ENCODE measurements at places on chromosomes 16 and 17. TPM values are rescaled to one million over a fixed set of nuclear protein-coding genes. Genes with fewer than 3 reads are reported as not detected.

- DNase-seq: no peak
These were observed 378.9 kb downstream of the WWOX start for GRCh38 chr16:78478267-78478861.

- DNase-seq: no peak
These were observed 662.5 kb upstream of the SOX9 start for GRCh38 chr17:71458322-71458721.

- DNase-seq: no peak
These were observed 7.7 kb upstream of the TMEM100 start for GRCh38 chr17:55730380-55730779.

DNA sequence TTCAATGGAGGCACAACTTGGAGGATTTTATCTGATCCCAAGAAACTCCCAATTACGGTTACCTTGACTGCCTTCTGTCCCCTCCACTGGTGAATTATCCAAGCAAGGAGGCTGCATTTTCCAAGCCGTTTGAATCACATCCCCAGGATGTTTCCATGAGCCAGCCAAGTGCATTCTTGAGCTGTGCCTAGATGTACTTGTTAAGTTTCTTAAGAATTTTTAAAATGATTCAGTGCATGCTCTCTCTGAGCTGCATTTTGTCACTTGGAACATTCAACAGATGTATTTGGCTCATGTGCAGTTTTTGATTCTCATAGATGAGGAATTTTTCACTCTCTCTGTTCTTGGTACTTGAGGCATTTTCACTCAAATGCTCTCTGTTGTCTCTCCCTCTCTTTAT is 202.6 kb upstream of the MYOCD start:
- peak; percentile 63 for DNase-seq

GRCh38 chr17:14321980-14322776 is 21.3 kb downstream of the HS3ST3B1 start:
- DNase-seq: peak; percentile 54

GRCh38 chr17:65055280-65055707 is 1.2 kb downstream of the GNA13 start:
- peak; percentile 21 for DNase-seq

DNA sequence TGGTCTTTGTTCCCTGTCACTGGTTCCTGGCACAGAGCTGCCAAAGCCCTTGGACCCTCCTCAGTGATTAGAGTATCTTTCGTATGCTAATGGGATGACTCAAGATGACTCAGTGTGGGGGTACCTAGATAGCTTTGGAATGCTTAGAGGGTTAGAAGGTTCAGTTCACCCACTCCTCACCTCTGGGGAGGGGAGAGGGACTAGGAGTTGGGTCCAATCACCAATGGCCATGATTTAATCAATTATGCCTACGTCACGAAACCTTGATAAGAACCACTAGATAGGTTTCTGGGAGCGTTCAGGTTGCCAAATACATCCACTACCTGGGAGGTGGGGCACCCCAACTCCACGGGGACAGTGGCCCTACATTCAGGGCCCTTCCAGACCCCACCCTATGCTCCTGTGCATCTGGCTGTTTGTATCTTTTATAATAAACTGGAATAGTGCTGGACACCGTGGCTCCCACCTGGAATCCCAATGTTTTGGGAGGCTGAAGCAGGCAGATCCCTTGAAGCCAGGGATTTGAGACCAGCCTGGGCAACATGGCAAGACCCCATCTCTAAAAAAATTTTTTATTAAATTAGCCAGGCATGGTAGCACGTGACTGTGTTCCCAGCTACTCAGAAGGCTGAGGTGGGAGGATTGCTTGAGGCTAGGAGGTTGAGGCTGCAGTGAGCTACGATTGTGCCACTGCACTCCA is 29.2 kb upstream of the LITAF start:
- DNase-seq: peak; percentile 54

- DNase-seq: peak; percentile 20
These were observed 56.1 kb upstream of the ACSF3 start for GRCh38 chr16:89037261-89038152.

GRCh38 chr16:69823831-69824563 is 61.9 kb downstream of the WWP2 start:
- no peak for DNase-seq

DNA sequence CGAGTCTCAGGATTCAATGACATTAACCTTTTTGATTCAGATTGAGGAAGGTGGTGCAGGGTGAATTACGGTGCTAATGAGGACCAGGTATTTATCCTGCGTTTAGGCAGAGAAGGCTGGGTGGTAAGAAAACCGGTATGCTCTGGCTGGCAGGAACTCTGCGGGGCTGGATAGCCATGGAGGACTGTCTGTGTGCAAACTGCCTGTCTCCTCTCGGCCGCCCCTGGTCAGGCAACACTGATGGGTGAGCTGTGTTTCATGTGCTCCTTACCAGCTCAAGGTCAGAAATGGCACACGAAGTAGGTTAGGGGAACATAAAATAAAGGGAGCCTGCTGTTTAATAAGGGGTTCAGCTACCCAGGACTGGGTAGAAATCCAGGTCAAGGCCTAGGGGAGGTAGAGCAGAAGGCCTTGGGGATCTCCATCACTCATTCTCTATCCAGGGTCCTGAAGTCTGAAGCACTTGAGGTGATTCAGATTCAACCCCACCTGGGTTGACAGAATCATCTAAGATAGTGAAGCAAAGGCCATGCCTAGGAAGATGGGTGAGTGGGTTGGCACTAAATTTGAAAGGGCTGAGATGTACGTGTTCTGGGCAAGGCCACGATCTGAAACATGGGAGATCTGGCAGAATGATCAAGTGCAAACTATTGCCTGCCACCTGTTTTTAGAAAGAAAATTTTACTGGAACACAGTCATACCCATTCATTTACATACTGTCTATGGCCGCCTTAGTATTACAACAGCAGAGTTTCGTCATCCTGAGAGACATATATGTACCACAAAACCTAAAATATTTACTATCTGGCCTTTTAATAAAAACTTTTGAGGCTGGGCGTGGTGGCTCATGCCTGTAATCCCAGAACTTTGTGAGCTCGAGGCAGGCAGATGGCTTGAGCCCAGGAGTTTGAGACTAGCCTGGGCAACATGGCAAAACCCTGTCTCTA is 292.5 kb downstream of the XYLT1 start:
- DNase-seq: no peak

DNA sequence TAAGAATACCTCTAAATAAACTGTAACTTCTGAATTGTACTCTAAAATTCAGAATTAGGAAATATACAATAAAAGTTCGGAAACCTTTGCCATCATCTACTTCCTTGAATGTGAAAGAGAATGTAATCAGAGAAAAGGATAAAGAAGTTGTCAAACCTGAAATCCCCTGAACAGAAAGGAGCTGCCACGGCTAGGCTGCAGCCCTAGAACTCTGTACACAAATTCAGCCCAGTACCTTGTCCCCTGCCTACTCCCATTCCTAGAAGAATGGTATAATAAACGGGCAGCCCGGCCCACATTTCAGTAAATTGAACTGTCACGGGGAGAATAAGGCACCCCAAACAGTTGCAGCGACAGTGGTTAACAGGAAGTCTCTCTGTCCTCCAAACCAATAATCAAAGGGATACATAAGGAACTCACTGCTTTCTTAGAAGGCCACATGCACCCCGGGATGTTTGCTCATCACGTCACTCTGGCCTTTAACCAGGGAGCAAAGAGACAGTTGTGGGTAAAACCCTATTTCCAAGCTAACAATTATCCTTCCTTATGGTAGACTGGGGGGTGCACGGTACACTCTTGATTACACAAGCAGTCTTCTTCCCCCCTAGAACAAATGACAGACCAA is 24.3 kb upstream of the RFFL start:
- peak; percentile 28 for DNase-seq

DNA sequence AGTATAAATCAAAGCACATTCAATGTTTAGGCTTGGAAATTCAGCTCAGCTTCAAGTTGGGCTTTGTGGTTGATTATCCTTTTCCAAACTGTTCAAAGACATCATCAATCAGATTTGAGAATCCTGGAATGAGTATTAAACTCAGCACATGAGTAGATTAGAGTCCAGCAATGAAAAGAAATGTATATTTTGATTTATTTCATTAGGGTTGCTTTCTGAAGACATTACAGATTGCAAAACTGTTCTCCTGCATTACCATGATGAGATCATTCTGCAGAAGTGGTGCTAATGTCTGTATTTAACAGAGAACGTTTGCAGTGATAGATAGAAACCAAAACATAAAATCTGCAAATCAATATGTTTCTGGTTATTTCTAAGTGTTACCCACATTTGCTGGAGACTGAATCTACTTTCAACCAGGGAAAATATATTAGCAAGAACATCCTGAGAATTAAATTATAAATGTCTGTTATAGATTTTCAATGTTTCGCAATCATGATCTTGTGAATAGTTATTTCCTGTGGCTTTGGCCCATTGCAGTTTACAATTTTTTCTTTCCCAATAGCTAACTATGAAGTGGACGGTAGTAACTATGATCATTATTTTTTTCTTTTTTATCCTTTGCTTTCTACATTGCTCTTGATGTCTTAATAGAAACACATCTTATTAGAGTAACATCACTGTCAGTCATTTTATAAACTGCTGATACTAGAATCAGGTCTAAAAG is 1125.7 kb upstream of the GOT2 start:
- peak; percentile 75 for DNase-seq

GRCh38 chr16:20847550-20847949 is 41.2 kb downstream of the REXO5 start:
- DNase-seq: no peak

DNA sequence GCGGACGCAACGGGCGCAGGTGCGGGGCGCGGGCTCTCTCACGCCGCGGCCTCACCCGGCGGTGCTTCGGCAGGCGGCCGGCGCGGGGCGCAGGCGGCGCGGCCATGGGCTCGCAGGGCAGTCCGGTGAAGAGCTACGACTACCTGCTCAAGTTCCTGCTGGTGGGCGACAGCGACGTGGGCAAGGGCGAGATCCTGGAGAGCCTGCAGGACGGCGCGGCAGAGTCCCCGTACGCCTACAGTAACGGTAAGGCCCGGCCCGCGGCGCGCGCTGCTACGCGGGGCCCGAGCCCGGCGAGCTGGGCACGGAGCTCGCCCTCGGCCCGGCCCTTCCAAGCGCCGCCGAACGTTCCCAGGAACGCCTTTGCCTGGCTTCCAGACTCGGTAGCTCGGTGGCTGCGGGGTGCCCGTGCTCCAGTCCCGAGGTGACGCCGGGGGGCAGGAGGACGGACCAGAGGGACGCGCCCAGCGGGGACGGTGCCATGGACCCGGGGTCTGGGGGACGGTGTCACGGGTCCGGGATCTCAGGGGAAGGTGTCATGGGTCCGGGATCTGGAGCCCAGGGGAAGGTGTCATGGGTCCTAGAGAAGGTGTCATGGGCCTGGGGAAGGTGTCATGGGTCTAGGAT is 435 bp downstream of the RAB40C start:
- peak; percentile 41 for DNase-seq

DNA sequence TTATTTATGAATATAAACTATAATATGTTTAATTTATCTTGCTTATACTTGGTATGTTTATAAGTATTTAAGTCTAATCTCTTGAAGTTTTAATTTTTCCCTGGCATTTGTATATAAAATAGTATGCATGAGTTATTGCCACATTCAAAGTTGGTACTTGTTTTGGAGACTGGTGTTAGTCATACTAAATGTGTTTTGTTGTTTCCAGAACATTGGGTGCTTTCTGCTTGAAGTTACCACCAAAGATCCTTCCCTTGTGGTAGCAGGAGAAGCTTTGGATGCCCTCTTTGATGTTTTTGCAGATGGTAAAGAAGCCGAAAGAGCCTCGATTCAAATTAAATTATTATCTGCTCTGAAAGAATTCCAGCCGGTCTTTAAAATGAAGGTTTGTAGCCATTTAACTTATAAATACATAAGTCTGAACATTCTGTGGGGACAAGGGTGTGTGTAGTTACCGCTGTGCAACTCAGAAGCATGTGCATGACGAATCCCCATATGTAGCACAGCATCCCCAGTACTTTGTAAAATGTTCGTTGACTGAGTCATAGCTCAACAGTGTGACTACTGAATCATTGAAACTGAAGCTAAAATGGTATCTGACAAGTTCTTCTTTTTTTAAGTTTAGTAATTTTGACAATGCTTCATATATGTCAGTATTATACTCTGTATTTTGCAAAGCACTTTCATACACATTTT is 36.4 kb downstream of the HEATR3 start:
- DNase-seq: peak; percentile 69

- no peak for DNase-seq
These were observed 34.0 kb downstream of the ZFHX3 start for GRCh38 chr16:73013974-73014373.

- no peak for DNase-seq
These were observed 46.5 kb downstream of the AIPL1 start for GRCh38 chr17:6388416-6388815.

GRCh38 chr16:5516115-5516514 is 418.5 kb upstream of the EEF2KMT start:
- DNase-seq: no peak

DNA sequence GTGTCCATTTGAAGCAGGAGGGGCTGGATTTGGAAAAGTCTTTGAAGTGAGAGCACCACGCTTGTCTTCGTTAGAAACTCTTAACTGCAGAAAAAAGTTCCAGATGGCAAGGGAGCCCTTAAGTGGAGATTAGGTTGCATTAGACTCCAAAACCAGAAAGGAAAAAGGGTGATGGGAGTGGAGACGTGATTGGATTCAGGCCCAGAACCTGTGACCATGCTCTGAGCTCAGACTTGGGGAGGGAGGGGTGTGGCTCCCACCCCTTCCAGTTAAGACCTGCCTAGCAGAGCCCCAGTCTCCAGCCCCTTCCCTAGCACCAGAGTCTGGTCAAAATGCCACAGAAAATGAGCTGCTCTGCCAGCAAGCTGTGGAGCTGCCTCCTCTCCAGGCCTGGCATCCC is 6.4 kb upstream of the LGALS9 start:
- no peak for DNase-seq

NEUROD2 gene
- not detected for total RNA-seq

NXPH3 gene
- 0.66 TPM for total RNA-seq

CTRB1 gene
- not detected for total RNA-seq

KIF18B gene
- under 0.01 TPM for total RNA-seq

CXCL16 gene
- 0.83 TPM for total RNA-seq

NUPR1 gene
- total RNA-seq: 87.0 TPM

PPY gene
- not detected for total RNA-seq

COPZ2 gene
- 49.8 TPM for total RNA-seq

SLC13A2 gene
- total RNA-seq: not detected

IRX3 gene
- 0.33 TPM for total RNA-seq

FNDC8 gene
- total RNA-seq: not detected

RGS9 gene
- 1.7 TPM for total RNA-seq
